Activated CD4-positive, CD25-positive, alpha-beta regulatory T cell treated with anti-CD3 and anti-CD28 coated beads, Interleukin-2, amount 50 U/mL, for 16 hours (primary cell): ENCODE measurements at places on chromosomes 11 and 22.
A peak's percentile ranks its signal among the peaks of the same experiment; 100 is the strongest.

GRCh38 chr11:60084631-60085273, 3.7 kb upstream of the MS4A2 start:
- no peak for DNase-seq

GRCh38 chr11:66970807-66971442, 4.2 kb upstream of the C11orf86 start:
- DNase-seq = no peak

GRCh38 chr11:102367364-102367763, 20.4 kb downstream of the BIRC2 start:
- DNase-seq = no peak

DNA sequence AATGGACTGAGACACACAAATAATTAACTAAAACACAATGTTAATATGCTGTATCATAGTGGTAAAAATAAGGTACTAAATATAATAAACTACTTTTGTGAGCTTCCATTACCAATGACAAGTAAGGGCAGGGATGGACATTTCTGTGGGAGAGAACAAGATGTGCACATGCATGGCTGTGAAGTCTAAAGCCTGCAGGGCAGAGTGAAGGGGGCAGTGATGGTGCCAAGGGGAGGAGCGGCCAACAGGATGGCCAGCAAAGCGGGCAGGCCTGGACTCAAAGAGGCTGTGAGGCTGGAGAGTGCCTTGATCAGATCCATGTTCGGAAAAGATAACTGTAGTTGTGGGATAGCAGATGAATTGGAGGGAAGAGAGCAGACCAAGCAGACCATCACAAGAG, 12.5 kb downstream of the DESI1 start:
- DNase-seq = no peak

GRCh38 chr11:59201353-59201752, 11.4 kb downstream of the MPEG1 start:
- DNase-seq = no peak

DNA sequence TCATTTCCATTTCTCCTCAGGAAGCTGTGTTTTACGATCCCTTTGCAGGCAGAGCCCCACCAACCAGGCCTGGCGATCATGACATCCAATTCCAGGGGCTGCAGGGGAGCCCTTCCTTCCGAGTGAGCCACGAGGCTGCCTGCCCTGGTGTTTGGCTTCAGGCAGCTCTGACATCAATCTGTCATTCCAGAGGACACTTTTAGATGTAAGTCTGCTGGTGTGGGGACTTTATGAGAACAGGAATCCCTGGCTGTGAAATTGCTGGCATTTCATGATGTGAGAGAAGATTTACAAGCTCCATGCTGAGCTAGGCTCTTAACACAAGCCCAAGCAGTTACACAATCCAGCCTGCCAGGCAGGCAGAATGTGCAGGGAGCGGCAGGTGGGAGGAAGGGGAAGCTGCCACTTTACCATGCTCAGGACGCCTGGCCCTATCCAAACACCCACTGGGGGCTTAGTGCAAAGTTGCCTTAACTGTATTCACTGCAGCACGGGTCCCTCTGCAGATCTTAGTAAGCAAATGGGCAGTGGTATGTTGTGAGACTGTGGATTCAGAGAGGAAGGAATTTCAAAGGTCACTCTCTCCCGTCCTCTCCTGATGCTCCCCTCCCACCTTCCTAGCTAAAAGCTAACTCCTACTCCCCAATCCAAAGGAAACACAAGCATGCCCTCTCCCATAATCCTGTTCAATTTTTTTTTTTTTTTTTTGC, 43.4 kb upstream of the MICAL2 start:
- no peak for DNase-seq

- DNase-seq = no peak
Measured at GRCh38 chr22:17769013-17769715, 5.1 kb downstream of the BID start.

GRCh38 chr11:35365961-35366360, 53.4 kb downstream of the SLC1A2 start:
- DNase-seq = no peak

DNA sequence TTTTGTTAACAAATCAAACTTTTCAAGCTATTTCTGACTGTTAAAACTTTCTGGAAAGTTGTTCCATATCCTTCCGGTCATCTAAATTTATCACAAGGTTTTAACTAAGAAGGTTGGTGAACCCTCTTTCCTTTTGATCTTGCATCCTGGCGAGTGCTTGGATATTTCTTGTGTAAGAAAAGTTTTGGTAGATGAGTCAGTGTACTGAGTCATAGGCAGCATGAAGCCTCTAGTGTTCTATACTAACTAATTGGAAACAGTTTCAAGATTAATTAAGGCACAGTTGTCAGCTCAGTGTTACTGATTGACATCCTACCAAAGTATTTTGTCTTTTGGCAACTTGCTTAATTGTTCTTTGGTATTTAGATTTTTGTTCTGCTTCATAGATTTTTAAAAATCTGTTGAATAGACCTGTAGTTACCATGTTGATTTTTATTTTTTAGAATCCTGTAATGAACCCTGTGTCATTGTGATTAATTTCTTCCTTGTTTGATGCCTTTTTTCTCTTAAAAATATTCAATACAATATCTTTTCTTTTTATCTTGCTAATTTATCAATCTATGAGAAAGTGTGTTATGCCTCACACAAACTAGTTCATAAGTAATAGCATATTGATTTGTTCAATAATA, 38.0 kb downstream of the METTL15 start:
- DNase-seq = no peak

- no peak for DNase-seq
Measured at GRCh38 chr11:30260813-30261212, 30.0 kb downstream of the FSHB start.

- DNase-seq = no peak
Measured at GRCh38 chr11:3191586-3192324, 26.6 kb upstream of the OSBPL5 start.

- no peak for DNase-seq
Measured at GRCh38 chr11:59641156-59641555, 25.6 kb upstream of the OSBP start.

GRCh38 chr11:123235117-123235655, 40.1 kb upstream of the CLMP start:
- DNase-seq = no peak

- DNase-seq = no peak
Measured at GRCh38 chr11:11155962-11156815, 196.9 kb downstream of the CSNK2A3 start.

- DNase-seq = no peak
Measured at GRCh38 chr11:69307871-69308431, 14.0 kb downstream of the MYEOV start.

GRCh38 chr22:24446260-24446611, 18.8 kb downstream of the ADORA2A start:
- no peak for DNase-seq

- no peak for DNase-seq
Measured at GRCh38 chr11:70301721-70302418, 31.4 kb downstream of the PPFIA1 start.

DNA sequence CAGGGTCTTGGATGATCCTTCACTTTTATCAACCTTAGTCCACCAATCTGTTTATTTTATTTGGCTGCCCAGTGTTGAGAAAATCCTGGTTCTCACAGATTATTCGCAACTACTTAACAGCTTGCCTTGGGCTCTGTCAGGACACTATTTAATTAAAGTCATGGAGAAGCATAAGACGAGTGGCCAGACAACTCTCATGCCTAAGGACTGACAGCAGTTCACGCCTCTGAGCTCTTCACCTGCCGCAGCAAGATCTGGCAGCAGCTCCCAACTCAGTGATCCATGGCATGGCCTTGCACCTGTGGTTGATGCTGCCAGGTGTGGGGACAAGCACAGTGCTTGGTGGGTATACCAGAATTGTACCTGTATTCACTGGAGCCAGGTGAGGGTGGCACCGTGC, 37.8 kb downstream of the HIRA start:
- no peak for DNase-seq

DNA sequence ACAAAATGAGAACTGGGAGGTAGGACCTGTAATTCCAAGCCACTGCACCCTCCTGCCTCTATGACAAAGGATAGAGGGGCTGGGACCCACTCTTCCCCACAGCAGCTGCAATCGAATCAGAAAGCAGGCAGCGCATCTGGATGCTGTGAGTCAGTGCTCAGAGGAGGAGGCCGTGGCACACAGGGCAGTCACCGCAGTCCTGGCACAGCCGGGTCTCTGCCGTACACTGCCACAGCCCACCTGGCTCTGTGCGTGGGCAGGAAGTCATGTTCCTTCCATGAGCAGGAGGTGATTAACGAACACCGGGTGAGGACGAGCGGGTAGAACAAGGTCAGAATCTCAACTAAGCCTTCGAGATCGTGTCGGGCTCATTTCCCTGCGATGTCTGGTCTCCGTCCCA, 30.2 kb upstream of the PPFIA1 start:
- no peak for DNase-seq

- DNase-seq = peak; percentile 10
Measured at GRCh38 chr11:126061707-126062678, 673 bp downstream of the CDON start.

GRCh38 chr22:22595001-22595835, 36.2 kb upstream of the PRAME start:
- no peak for DNase-seq

- no peak for DNase-seq
Measured at GRCh38 chr11:727281-727701, 20.0 kb upstream of the TALDO1 start.

- peak; percentile 12 for DNase-seq
Measured at GRCh38 chr22:44975427-44976262, 34.2 kb downstream of the PHF21B start.

- DNase-seq = no peak
Measured at GRCh38 chr11:122156940-122157382, 40.9 kb upstream of the BLID start.

GRCh38 chr22:30205281-30206115, 41.1 kb downstream of the LIF start:
- no peak for DNase-seq

DNA sequence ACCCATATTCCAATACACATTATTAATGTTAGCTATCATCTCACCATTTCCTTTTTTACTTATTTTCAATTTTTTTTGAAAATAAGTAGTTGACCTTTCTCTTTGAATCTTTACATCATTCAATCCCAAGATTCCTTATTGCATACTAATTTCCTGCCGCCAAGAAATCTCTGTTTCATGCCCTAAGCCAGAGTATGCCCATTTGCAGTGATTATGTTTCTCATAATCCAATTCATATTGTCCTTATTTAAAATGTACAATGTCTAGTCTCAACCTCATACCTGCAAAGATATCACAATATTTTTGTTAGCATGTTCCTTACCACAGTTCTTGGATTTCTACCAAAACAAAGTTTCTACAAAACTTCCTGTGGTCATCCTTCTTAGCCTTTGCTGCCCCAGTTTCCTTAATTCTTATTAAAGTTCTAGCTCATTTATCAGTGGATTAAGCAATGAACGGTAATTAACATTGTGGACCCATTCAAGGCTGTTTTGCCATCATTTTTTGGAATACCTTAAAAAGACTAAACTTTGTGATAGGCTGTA, 75.3 kb downstream of the CD44 start:
- DNase-seq = no peak

- DNase-seq = no peak
Measured at GRCh38 chr22:38736257-38736570, 19.6 kb downstream of the SUN2 start.

GRCh38 chr22:36323182-36323854, 64.4 kb downstream of the MYH9 start:
- DNase-seq = no peak

DNA sequence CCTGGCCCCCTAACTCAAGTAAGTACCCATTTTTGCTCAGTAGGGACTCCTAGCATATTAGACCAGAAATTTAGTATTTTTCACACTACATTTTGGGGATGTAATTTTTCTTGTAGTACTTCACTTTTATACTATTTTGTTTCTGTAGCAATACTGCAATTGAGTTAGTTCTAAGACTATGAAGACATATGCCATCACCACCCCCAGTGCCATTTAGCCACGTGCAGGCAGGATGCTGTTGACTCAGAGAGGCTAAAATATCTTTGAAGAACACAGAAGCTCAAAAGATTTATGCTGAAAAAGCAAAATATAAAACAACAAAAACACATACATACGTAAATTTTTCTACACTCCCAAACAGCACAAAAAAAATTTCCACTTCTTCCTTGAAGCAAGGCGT, 29.1 kb upstream of the DLAT start:
- DNase-seq = no peak

DNA sequence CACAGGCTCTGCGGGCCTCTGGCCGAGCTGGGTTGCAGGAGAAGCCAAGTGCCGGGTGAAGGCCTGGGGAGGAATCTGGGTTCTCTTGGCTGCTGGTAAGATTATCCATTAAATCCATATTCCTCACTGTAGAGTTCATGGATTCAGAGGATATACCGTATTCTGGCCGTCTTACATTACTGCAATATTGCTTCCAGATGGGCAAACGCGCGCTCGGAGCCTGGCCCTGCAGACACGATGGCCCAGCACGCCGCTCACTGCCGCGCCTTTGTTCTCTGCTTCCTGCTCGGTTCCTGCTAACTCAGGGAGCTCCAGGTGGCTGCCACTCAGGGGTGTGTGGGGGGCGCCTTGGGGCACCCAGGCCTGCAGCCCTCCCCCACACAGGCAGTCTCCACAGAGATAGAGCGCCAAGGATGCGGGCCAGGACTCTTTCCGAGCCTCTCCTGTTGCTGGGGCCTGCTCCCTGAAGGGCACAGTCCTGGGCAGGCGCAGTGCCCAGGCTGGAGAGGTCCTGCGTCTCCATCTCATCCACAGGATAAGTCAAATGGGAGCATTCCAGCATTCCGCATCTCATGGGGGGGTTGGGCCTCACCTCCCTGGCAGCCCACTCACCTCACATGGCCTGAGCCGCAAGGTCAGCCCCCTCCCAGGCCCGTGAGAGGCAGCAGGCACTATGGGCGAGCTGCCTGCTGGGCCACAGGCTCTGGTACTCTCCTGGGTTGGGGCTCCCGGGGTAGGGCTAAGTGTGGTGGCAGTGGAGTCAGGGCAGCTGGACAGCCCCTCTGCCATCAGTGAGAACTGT, 14.1 kb upstream of the KCNQ1OT1 start:
- no peak for DNase-seq

- DNase-seq = no peak
Measured at GRCh38 chr11:124069429-124070401, 28.6 kb upstream of the OR10G7 start.

GRCh38 chr22:17981497-17981896, 42.9 kb downstream of the MICAL3 start:
- no peak for DNase-seq

- DNase-seq = no peak
Measured at GRCh38 chr11:72750086-72750485, 2.1 kb downstream of the ARAP1 start.

DNA sequence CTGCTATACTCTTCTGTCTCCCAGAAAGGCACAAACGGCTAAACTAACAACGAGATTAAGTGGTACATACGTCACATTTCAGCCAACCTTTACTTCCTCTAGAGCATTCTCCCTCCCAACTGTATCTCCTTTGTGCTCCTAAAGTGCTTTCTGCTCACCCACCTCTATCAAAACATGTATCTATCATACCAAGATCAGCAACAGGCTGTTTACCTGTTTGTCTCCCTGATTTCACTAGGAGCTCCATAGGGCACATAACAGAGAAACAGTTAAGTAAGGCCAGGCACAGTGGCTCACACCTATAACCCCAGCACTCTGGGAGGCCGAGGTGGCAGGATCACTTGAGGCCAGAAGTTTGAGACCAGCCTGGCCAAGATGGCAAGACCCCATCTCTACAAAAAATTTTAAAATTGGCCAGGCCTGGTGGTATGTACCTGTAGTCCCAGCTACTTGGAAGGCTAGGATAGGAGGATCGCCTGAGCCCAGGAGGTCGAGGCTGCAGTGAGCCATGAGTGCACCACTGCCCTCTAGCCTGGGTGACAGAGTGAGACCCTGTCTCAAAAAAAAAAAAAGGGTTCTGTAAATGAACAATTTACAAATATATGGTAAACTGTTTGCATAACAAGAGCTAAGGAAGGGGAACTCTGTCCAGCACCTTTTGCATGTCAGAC, 2.8 kb downstream of the NDUFC2 start:
- DNase-seq = no peak
